ENCODE measurements at places on chromosomes 6 and 20. TPM values are rescaled to one million over a fixed set of nuclear protein-coding genes. Genes with fewer than 3 reads are reported as not detected.

GRCh38 chr6:33885132-33886057 is 81.6 kb upstream of the MLN start:
- no peak for DNase-seq

DNA sequence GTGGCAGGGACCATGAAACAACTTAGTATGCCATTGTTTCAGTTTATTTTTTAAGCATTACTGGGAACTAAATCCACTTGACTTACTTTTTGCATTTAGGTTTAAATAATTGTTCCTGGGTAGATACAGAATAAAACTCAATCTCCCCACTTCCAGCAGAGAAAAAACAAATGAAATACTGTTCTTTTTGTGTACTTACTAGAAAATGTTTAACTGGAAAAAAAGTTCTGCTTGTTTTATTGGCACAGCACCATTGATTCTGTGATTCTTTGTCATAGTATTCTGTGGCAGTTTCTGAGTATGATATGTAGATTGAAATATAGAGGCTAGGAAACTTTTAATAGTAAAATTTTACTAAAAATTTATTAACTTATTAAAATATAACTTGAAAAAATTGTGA is 10.2 kb downstream of the ASXL1 start:
- no peak for DNase-seq

PTPRT gene
- total RNA-seq: not detected

GRCh38 chr6:138671351-138671750 is 102.2 kb upstream of the CCDC28A start:
- no peak for DNase-seq

- DNase-seq: no peak
Measured at GRCh38 chr6:15941168-15941567, 187.7 kb upstream of the MYLIP start.

LCA5 gene
- total RNA-seq: 0.25 TPM

DNA sequence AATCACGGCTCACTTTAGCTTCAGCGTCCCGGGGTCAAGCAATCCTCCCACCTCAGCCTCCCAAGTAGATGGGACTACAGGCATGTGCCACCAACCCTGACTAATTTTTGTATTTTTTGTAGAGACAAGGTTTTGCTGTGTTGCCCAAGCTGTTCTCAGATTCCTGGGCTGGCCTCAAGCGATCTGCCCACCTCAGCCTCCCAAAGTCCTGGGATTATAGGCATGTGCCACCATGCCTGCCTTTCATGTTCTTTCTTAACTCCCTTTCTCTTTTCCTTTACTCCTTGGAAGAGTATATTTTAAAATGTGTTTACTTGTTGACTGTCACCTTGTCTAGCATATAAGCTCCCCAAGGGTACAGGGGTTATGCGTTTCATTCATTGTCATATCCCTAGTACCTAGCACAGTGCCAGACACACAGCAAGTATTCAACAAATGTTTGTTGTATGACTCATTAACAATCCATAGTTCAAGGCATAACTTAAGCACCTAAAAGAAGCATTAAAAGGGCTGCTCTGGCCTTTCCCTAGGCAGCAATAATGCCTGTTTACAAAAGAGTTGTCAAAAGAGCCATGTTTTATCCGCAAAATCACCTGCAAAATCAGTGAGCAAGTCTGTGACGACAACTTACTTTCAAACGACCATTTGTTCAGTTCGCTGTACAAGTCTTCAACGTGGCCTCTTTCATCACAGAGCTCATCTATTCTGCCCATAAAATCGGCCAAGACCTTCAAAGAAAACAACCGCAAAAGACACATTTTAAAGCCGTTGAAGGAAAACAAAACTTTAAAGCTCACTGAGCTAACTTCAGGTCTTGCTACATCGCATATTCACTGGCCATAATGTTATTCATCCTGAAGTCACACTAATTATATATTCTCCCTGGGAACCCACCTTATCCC is 4.6 kb downstream of the CYP24A1 start:
- DNase-seq: no peak

- DNase-seq: no peak
Measured at GRCh38 chr20:29408034-29408695, 1849.3 kb upstream of the DEFB115 start.

Measured in activated CD4-positive, alpha-beta T cell treated with anti-CD3 and anti-CD28 coated beads for 36 hours (primary cell).